Activated CD4-positive, alpha-beta T cell treated with anti-CD3 and anti-CD28 coated beads, Interleukin-2, Interleukin-4, amounts not matched to agents 100 ng/mL and 50 ng/mL, durations not matched to agents 16 hours and 8 hours (primary cell): ENCODE measurements at places on chromosomes 5 and 9.
A peak's percentile ranks its signal among the peaks of the same experiment; 100 is the strongest.

- no peak for DNase-seq
These were observed 443.4 kb upstream of the CD180 start for GRCh38 chr5:67639976-67640375.

DNA sequence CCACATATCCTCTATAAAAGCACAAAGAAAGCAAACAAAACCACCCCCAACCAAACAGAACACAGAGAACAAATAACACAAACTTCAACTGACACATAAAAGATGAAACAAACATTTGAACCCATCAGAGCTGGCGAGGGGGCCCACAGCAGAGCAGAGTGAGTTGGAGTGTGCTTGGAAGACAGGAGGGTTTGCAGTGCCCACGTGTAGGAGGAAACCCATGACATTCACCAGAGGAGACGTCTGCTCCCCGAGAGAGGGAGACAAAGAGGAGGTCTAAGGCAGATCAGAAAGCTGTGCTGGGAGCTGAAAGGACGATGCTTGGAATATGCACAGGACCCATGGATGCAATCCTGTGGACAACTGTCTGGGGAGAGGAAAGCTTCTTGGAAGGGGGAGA, 27.0 kb downstream of the MRPL36 start:
- no peak for DNase-seq

DNA sequence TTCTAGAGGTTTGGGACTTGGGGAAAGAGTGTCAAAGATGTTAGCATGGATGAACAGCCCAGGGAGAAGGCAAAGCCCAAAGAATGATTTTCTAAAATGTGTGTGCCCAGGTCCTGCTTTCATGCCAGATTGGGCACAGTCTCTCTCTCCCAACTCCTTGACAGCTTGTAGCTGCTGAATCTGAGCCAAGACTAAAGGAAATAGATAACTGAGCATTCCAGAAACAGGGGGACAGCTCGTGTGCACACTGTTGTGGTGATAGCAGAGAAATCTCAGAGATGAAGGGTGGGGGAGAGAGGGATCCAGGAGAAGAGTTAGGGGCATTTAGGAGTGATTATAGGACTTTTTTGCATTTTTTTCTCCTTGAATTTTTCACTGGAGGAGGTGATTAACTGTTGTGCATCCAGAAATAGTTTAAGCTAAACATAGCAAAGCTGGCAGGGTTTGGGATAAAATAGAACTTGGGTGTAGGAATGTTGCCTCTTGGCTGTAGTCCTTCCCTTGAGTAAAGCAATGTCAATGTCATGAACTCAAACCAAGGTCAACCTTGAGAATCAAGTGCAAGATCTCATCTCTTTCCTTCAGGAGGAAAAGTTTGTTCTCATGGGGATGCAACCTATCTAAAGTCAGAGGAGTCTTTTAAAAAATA, 245.9 kb downstream of the SH3GL2 start:
- no peak for DNase-seq

DNA sequence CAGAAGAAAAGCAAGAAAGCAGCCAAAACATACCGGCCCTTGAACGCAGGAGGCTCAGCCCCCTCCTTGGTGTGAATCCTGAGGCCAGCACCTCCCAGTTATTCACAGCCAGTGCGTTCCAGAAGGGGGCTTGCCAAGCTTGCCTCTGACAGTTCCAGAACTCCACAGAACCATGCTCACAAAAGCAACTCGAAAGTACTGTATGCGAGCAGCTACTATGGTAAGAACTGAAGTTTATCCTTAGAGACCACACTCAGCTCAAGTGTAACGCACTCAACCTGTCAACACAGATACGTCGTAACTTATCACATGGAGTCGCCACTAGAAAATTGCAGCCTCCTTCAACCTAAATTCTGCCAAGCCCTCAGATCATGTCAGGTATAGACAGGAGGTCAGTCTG, 1.4 kb downstream of the UBAC1 start:
- no peak for DNase-seq

DNA sequence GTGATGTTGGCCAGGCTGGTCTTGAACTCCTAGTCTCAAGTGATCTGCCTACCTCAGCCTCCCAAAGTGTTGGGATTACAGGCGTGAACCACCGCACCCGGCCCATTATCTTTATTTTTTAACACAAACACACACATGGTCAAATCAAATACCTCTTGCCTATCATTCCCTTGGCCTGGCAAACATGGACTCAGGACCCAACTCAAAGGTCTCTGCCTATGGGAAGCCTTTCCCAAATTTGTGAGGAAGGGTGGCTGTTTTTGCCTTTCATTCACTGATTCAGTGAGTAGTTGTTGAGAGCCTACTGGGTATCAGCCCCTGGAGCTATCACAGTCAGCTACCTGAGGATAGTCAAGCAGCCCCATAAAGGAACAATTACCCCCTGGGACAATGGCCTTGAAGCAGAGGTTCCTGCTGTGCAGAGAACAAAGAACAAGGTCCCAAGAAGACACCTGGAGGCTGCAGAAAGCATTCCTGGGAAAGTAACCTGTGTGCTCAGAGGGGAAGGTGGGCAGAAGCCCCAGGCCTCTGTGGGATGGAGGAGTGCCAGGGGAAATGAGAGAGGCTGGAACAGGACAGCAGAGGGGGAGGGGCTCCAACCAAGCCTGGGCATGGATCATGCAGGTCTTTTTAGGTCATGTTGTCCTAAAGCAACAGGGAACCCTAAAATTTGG, 126.4 kb downstream of the CRB2 start:
- no peak for DNase-seq

- DNase-seq, result peak; percentile 28
These were observed 22.9 kb upstream of the ROPN1L start for GRCh38 chr5:10418654-10419345.

DNA sequence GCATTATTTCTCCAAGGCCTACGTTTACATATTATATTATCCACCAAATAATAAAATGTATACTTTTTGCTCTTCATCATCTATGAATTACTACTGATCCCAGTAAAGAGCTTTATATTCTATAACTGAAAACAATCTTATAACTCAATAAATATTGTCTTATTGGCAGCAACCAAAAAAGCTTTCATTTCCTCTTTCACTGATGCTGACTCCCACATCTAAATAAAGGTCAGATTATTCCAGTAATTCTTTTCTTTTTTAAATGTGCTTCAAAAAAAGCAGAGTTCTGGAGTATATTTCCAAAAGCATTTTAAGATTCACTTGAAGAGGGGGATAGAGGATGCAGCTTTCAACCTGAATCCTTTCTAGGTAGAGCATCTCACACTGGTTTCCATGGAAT, 75.3 kb upstream of the NR4A3 start:
- DNase-seq, result no peak

DNA sequence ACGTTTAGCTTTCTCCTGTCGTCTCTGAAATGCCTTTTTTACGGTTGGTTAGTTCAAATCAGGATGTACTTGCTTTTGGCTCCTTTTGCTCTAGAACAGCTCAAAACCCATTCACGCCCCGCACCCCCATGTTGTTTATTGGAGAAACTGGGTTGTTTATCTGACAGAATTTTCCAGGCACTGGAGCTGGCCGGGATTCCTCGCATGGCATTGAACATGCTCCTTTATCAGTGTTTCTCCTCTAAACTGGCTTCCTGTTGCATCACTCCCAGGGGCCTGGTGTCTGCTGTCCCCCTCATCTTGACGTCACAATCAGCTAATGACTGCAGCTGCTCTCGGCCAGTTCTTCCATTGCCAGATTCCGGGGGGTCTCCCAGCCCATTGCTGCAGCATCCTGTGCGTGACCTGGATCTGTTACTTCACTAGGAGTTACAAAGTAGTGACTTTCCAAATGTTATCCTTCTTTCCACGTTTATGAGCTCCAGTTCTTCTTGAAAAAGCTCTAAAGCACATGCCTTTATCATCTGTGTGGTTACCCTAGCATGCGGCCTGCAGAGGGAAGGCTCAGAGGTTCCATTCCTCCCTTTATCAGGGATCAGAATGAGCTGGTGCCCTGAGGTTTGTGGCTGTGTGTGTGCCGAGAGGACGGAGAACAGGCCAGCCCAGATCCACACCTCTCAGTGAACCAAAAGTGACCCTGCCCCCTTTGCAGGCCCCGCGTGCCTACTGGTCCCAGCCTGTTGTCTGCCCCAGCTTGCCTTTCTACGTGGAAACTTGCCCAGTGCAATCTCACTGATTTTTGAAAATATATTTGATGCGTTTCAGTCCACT, 27.5 kb downstream of the FAM163B start:
- no peak for DNase-seq

- DNase-seq, result peak; percentile 79
These were observed at the start of gene LCP2 for GRCh38 chr5:170297589-170298462. TSS of gene LCP2 (minus strand) at chr5:170297777. CDS start at chr5:170297611, 166 bp downstream.

DNA sequence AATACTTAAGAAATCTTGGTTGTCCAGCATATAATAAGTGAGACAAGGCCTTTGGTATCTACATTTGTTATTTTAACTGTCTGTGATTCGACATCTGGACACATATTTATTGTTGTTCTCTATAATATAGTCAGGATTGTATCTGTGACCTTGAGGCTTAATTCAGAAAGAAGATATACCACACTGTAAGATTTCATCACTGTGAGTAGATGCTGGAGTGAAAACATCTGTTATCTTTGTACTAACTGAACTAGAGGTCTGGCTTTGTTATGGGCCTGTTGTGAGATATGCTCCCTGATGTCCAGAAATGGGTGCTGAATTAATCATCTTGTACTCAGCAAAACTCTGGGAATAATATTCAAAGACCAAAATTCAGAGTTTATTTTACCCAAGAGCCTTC, 148.5 kb downstream of the ISOC1 start:
- DNase-seq, result no peak

GRCh38 chr9:28848671-28849070, 1275.4 kb upstream of the C9orf72 start:
- no peak for DNase-seq

DNA sequence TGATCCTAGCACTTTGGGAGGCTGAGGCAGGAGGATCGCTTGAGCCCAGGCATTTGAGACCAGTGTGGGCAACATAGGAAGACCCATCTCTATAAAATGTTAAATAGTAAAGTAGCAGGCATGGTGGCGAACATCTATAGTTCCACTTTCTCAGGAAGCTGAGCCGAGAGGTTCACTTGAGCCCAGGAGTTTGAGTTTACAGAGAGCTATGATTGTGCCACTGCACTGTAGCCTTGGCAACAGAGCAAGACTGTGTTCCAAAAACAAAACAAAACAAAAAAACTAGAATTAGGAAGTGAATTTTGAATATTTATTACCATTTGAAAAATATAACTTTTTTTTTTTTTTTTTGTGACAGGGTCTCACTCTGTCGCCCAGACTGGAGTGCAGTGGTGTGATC, 26.8 kb upstream of the PAX5 start:
- no peak for DNase-seq

- DNase-seq, result peak; percentile 95
These were observed at the start of gene AGGF1 for GRCh38 chr5:77030097-77031071. TSS of gene AGGF1 (plus strand) at chr5:77030404. CDS start at chr5:77030767, 363 bp downstream.

DNA sequence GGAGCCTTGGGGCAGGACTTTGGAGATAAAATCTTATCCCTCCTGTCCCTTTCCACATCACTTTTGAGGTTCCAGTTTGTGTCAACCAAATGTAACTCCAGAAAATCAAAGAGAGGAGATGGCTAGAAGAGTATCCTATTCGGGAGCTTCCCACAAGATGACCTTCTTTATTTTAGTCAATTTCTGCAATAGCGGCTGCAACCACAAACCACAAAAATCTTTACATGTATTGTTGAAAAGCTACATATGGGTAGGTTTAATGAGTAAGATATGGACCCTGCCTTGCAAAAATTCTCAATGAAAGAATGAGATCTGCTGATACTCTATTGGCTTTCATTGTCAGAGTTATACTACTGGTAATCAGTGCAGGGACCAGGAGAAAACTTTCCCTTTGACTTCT, 92.2 kb upstream of the MAMDC2 start:
- DNase-seq, result no peak

- DNase-seq, result peak; percentile 35
These were observed 5.8 kb upstream of the RAB14 start for GRCh38 chr9:121207371-121207940.

DNA sequence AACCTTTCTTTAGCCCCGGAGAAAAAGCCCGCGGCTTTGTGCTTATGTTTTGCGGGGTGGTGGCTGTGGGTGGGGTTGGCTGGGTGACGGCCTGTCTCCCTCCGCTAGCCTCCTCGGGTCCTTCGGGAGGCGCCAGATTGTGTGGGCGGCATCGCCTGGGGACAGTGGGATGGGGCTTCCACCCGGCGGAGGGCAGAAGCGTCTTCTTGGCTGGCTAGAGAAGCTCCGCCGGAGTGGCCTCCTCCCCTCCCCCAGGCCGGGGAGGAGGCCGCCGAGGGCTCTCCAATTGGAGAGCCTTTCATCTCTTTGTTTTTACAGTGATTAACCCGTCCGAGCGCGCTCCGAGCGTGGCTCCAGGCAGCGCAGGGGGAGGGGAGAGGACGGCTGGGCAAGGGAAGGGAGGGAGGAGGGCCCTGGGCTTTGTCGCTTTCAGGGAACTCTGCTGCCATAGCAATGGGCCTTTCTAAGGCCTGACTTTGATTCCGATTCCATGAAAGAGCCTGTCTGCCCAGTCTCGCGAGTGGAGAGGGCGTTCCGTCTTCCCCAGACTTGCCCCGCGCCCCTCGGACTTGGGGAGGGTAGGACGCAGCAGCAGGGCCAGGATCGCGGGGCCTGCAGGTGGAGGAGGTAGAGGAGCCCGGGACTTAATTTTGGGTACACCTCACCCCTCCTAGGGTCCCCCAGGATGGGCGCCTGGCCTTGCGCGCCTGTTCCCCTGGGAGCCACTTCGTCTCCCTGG, 36.7 kb upstream of the TIFAB start:
- DNase-seq, result no peak

DNA sequence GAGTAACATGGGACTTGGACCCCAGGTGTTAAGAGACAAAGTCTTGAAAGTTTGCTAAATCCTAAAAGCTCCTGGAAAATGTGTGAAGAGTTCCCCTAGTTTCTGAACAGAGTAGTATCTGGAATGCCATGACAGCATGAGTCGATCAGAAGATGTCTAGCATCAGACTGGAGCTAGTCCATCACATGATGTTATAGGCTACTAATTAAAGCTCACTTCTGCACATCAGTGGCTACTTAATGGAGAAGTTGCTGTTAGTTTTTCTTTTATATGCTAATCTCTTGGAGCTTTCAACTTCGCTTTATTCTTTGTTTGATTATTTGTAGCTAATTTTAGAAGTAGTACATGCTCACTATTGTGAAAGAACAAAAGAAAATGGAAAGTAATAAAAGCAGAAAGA, 471.3 kb upstream of the KLF4 start:
- DNase-seq, result no peak

DNA sequence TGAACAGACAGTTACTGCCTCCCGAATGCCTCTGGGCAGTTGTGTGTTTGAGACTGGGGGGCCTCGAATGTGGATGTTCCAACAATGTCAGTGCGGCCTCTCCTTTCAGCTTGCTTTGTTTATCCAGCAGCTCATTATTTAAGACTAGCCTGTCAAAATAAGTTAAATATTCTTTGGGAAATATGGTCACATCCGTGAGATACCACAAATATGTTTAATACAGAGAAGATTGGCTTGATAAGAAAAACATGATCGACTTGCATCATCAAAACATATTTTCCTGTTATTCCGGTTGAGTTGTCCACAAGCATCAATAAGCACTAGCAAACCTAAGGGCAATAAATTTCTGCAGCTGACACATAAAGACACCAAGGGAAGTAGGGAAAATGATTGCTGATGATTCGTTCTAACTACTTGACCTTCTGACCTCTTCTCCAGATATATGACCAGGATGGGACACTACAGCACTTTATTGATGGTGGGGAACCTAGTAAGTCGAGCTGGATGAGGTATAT, 66.5 kb downstream of the PRDM6 start:
- DNase-seq, result no peak

GRCh38 chr5:5139336-5139776, 774 bp upstream of the ADAMTS16 start:
- no peak for DNase-seq
